Hematopoietic multipotent progenitor cell treated with erythropoietin and hydrocortisone succinate and interleukin-3 and kit ligand, for 8 days (in vitro differentiated cells): ENCODE measurements at places on chromosomes 12 and 14.

GRCh38 chr14:76729953-76730505 lies 31.2 kb upstream of the VASH1 start:
- no peak for DNase-seq

DNA sequence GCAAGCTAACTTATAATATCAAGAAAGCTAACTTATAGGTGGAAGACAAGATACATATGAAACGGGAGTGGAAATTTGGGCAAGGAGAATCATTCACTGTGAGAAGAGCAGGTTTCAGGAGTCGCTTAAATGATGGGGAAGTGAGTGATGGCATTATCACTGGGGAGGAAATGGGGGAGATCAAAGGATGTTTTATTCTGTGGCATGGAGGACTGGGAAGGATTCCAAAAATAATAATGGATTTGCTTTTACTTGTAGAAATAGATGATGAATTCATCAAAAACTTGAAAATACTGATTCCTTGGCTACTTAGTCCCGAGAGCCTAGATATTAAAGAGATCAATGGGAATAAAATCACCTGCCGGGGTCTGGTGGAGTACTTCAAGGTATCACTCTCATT lies 47.8 kb downstream of the SAV1 start:
- no peak for DNase-seq

GRCh38 chr12:64714551-64714968 lies 44.6 kb downstream of the GNS start:
- no peak for DNase-seq

DNA sequence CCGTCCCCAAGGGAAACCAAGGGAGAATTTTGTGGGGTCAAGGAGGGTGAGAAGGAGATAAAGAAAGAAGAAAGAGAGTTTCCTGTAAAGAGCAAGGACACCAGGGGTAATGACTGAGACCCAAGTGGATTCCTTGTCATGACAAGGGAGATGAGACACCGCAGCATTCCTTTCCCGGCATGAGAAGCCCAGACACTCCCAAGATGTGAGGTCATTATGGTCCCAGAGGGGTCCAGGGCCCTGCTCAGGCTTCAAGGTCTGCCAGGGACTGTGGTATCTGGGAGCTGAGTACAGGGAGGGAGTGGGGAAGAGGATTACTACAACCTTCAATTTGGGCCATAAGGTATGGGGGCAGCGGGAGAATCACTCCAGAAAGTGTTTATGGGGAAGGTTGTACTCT lies 58.1 kb downstream of the SPTB start:
- no peak for DNase-seq

- no peak for DNase-seq
Measured at GRCh38 chr12:55700255-55701018, 7.3 kb downstream of the ITGA7 start.

GRCh38 chr12:123720141-123720814 lies 8.1 kb downstream of the ATP6V0A2 start:
- peak; percentile 58 for DNase-seq

GRCh38 chr14:24630872-24631477 lies 3.0 kb downstream of the GZMB start:
- DNase-seq: no peak

DNA sequence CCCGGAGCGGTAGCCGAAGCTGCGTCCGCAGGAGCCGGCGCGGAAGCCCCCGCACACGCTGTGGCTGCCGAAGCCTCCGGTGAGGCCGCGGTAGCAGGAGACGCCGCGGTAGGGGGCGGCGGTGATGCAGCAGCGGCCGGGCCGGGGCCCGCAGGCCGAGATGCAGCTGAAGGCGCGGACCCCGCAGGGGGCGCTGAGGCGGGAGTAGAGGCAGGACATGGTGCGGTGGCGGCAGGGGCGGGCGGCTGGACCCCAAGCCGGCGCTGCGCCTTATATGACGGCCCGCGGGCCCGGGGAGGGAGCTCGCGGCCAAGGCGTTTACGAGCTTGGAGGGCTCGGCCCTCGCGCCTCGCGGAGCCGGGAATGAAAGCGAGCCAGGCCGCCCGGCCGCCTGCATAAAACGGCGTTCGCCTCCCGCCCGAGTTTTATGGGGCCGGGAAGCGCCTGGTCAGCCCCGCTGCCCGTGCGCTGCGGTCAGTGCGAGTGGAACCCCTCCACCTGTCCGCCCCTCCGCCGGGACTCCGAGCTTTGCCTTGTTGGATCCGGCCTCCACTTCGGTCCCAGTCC lies 16.0 kb upstream of the KRT86 start:
- DNase-seq: no peak

- no peak for DNase-seq
Measured at GRCh38 chr12:106118-106591, 39.6 kb downstream of the IQSEC3 start.

DNA sequence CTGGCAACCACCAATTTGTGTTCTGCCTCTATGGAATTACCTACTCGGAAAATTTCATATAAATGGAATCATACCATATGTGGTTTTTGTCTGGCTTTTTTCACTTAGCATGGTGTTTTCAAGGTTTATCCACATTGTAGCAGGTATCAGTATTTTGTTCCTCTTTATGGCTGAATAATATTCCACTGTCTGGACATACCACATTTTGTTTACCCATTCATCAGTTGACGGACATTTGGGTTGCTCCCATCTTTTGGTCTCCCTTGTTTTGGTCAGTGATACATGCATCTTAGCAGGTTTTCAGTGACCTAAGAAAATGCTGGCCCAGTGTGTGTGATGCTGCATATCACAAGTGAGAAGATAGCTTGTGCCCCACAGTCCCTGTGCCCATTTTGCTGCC lies 21.2 kb downstream of the CALM1 start:
- no peak for DNase-seq

DNA sequence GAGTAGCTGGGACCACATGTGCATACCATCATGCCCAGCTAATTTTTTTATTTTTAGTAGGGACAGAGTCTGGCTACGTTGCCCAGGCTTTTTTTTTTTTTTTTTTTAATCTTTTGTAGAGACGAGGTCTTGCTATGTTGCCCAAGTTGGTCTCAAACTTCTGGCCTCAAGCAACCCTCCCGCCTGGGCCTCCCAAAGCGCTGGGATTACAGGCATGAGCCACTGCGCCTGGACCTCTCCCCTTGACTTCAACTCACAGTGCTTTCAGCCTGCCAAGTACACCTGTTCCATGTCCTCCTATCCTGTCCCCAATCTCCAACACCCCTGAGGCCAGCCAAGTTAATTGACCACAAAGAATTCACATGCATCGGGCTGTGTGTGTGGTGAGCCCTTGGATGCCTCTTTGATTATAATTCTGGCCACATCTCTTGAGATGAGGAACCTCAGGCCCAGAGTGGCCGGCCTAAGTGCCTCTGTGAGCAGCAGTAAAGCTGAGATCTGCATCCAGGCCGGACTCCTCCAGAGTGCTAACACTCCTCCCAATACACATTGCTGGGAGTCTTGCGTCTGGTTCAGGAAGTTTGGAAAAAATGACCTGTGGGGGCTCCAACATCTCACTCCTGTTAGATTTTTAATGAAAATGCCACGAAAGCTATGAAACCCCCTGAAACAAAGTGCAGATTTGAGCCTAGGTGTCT lies 6.8 kb downstream of the RAB35 start:
- DNase-seq: no peak

- DNase-seq: peak; percentile 24
Measured at GRCh38 chr14:72053651-72054050, 121.4 kb downstream of the RGS6 start.

DNA sequence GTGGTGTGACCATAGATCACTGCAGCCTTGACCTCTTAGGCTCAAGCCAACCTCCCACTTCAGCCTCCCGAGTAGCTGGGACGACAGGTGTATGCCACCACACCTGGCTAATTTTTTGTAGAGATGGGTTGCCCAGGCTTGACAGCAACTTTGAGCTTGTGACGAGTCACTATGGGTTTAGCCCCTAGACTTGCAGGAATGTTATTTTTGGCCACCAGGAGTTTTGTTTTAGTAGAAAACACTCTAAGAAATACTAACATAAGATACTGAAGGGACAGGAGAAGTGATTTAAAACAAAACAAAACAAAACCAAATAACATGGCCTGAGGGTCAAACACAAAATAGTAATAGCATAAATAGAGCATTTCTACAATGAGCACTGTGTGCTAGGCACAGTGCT lies 26.4 kb downstream of the SETD3 start:
- no peak for DNase-seq

GRCh38 chr12:20631711-20632110 lies 63.4 kb upstream of the SLCO1C1 start:
- no peak for DNase-seq

GRCh38 chr12:52910248-52910883 lies 5.5 kb upstream of the KRT8 start:
- no peak for DNase-seq

GRCh38 chr12:67780580-67781084 lies 132.1 kb downstream of the DYRK2 start:
- DNase-seq: no peak

- no peak for DNase-seq
Measured at GRCh38 chr12:38162708-38163441, 153.7 kb upstream of the ALG10B start.

GRCh38 chr14:69501423-69501838 lies 16.9 kb downstream of the PLEKHD1 start:
- no peak for DNase-seq

- no peak for DNase-seq
Measured at GRCh38 chr12:24814379-24815113, 134.4 kb downstream of the BCAT1 start.

- no peak for DNase-seq
Measured at GRCh38 chr12:103820361-103820760, 20.7 kb downstream of the NT5DC3 start.

GRCh38 chr12:1716215-1716862 lies 25.5 kb downstream of the ADIPOR2 start:
- no peak for DNase-seq

GRCh38 chr14:53391631-53392285 lies 238.6 kb upstream of the DDHD1 start:
- no peak for DNase-seq

- no peak for DNase-seq
Measured at GRCh38 chr12:93319523-93320050, 58.1 kb upstream of the NUDT4 start.

GRCh38 chr12:75317784-75318183 lies 12.3 kb downstream of the CAPS2 start:
- DNase-seq: peak; percentile 85

GRCh38 chr14:99699085-99699760 lies 15.1 kb downstream of the CYP46A1 start:
- DNase-seq: no peak

DNA sequence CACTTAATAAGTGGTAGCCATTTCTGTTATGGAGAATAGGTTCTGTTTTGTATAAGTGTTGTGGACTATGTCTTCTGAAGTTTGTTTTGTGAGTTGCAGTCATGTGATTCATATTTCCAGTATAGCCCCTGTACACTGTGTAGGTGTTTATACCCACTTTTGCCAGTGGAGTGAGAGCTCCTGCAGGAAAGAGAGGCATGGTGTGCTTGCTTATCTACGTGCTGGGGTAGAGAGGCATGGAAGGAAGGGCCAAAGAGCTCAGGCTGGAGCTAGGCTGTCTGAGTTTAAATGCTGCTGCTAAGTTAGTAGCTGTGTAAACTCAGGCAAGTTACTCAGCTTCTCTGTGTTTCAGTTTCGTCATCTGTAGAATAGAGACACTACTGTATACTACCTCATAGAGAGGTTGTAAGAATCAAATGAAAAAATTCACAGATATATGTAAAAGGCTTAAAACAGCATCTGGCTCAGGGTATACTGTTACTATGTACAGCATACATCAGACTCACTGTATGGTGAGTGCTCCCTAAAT lies 88.2 kb upstream of the SLC38A2 start:
- DNase-seq: no peak

GRCh38 chr14:59332727-59333126 lies 132.5 kb downstream of the GPR135 start:
- DNase-seq: no peak

- DNase-seq: no peak
Measured at GRCh38 chr14:66104486-66104885, 381.7 kb upstream of the CCDC196 start.

- no peak for DNase-seq
Measured at GRCh38 chr14:56648508-56649301, 69.1 kb downstream of the TMEM260 start.

DNA sequence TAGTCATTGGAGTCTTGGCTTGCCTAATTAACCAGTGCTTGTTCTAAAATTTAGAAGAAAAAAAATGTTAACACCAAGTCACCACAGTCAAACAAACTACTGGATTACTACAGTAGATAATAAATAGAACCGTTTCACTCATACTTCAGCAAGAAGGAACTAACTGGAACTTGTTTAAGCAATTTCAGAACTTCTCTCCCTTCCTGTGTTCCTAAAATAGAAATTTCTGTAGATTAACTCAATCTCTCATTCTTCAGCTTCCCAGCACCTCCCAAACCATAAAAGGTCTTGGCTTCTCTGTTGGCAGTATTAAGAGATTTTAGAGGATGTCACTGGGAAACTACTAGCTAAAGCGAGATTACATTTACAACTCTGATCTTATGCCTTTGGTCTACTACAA lies 18.6 kb downstream of the GNS start:
- no peak for DNase-seq

DNA sequence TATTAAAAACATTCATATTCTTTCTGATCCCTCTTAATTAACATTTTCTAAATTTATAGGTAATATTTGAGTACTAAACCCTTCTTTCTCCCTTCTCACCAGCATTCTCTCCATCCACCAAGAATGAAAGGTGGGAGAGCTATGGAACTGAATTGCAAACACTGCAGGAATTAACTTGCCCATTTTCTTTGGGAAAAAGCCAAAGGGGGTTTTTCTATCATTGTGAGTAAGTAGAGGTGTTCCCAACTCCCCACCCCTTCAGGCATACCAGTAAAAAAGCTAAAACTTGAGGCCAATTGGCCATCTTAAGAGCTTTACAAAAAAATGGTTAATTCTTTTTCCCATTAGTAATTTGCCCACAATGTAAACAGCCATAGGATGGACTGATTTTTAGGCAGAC lies 23.7 kb downstream of the PCNX1 start:
- no peak for DNase-seq

DNA sequence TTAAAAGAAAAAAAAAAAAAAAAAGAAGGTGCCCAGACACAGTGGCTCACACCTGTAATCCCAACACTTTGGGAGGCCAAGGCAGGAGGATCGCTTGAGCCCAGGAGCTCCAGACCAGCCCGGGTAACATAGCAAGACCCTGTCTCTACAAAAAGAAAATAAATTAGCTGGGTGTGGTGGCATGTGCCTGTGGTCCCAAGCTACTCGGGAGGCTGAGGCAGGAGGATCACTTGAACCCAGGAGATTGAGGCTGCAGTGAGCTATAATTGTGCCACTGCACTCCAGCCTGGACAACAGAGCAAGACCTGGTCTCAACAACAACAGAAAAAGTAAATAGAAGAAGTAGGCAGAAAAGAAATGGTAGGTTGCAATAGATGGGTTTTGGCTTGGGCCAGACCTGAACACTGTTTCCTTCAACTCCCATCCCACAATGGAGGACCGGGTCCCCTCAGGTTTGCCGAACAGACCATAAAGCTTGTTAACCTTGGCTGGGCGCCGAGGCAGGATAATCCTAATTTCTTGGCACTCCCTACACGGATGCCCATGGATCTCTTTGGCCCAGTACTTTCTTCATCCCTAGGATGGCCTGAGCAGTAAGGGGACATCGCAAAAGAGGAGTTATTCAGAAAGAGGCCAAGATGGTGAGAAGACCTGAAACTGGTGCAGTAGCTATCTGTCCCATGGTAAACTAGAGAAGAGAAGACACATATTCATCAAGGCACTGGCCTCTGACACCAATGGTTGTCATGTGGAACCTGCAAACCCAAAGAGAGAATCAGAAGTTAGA lies 165.5 kb upstream of the CCND2 start:
- no peak for DNase-seq
